ENCODE measurements at places on chromosomes 3 and 15.

- DNase-seq, result no peak
These were observed 856.2 kb downstream of the AGBL1 start for GRCh38 chr15:86935841-86936240.

DNA sequence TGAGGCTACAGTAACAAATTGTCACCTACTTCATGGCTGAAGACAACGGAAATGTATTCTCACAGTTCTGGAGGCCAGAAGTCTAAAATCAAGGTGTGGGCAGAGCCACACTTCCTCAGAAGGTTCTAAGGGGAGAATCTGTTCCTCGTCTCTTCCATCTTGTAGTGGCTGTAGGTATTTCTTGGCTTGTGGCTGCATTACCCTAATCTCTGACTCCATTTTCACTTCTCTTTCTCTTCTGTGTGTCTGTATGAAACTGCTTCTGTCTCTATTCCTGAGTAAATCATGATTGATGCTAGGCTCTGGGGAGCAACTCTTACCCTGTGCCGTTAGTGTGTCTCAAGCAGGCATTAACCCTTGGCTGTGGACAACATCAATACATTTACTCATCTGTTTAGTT is 164.7 kb downstream of the SQOR start:
- no peak for DNase-seq

- DNase-seq, result no peak
These were observed 134.1 kb downstream of the LRRK1 start for GRCh38 chr15:101053261-101053660.

DNA sequence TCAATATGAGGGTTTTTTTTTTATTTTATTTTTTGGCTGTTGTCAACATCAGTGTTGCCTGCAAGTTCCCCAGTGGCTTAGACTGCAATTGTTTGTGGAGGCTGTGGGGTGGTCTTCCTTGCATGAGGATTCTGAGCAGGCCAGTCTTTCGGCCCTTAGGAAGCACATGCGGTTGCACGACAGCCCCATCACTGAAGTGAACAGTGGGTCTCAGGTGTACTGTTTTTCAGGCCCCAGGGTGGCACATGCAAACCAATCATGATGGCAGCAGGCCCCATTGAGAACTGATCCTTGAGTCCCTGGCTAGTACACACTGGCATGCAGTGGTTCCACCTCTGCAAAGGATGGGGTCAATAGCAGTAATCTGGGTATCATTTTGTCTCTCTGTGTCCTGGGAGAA is 768.7 kb downstream of the EPHA3 start:
- DNase-seq, result no peak

GRCh38 chr3:42711491-42712343 is 9.1 kb upstream of the HHATL start:
- DNase-seq, result no peak

GRCh38 chr3:172140499-172141391 is 101.4 kb downstream of the FNDC3B start:
- DNase-seq, result peak; percentile 88

DNA sequence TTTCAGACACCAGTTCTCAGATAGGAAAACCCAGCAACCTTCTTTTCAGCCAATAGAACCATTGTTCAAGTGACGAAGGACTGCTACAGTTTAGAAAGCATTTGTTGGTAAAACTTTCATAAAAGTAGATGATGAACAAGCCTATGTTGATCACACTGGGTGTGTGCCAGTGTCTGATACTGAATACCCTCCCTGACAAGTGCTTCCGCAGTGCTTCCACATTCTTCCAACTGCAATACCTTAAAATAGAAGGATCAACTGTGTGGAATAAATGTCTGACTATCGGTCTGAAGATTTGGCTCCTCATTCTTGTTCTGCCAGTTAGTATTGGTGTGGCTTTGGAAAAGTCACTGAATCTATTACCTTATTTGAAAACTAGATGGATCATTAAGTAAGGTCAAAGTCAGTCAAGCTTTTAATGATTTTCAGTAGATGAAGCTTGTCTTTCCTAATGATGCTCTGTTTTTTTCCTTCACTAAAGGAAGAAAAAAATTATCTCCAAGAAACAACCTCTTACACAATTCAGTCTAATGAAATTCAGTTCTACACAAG is 479.4 kb upstream of the CBLB start:
- no peak for DNase-seq

DNA sequence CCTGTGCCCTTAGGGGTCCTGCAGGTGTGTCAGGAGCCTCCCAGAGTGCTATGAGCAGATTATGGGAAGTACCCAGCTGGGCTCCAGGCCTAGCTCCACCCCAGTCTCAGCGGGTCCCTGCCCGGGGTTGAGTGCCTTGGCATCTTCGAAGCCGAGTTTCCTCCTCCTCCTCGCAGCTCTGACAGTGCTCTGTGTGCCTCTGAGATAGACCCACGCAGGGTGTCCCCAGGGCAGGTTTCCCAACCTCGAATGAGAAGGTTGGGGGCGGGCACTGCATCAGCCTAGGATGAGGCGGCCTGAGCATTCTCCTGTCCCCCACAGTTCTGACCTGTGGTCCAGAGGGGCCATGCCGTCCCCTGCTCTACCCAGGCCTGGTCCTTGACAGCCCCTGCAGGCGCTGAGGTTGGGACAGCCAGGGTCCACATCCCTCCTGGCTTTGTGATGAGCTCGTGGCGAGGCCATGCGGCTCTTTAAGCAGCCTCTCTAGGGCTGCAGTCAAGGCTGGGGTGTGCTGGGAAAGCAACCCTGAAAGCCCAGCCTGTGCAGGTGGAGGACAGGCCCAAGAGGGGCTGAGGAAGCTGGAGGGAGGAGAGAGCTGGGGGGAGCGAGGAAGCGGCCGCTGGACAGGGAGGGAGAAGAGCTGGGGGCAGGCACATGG is 20.2 kb upstream of the SKOR1 start:
- no peak for DNase-seq

DNA sequence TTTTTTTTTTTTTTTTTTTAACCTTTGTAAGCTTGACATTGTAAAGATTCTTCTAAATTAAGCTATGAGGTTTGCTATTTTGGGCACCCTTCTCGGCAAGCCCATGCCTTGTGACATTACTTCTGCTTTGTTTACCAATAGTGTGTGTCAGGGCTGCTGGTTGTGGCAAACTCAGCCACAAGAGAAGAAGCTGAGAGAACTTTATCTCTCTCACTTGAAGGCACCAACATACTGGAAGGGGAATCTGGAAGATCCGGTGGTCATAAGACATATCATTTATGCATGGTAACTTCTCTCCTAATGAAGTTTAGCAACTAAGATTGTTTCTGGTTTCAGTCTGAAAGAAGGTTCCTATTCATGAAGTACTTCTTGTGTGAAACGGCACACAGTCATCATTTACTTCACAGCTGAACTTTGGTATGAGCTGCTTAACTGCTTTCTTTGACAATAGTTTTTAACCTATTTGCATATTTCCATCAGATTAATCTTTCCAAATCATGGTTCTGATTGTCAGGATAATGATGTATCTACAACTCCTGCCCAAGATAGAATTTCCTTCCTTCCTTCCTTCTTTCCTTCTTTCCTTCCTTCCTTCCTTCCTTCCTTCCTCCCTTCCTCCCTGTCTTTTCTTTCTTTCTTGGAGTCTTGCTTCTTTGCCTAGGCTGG is 189.3 kb downstream of the NFKBIZ start:
- no peak for DNase-seq

GRCh38 chr15:20643829-20644425 is 102.3 kb upstream of the GOLGA6L6 start:
- DNase-seq, result no peak

GRCh38 chr15:69039516-69040225 is 25.2 kb downstream of the NOX5 start:
- DNase-seq, result no peak

- DNase-seq, result peak; percentile 55
These were observed 681.2 kb upstream of the GRM7 start for GRCh38 chr3:6179761-6180160.

- no peak for DNase-seq
These were observed 24.3 kb upstream of the GCNT3 start for GRCh38 chr15:59587085-59587826.

DNA sequence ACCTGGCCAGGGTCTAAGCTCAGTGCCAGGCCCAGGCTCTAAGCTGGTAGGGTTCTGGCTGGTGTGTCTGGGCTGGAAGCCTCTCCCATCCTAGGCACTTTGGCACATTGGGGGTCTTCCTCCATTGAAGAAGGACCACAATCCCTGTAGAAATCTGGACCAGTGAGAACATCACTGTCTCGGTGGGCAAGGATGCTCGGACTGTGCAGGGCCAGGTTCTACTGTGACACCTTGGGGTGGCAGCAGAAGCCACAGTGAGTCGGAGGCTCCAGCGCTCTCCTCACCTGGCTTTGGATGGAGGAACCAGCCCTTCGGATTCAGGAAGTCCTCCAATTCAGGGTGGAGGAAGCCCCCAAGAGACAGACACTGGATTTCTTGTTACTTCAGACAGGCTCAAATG is 17.5 kb upstream of the HCN4 start:
- no peak for DNase-seq

GRCh38 chr15:95252404-95252803 is 1021.0 kb downstream of the MCTP2 start:
- DNase-seq, result no peak

GRCh38 chr15:41495736-41496599 is 2.3 kb downstream of the ITPKA start:
- DNase-seq, result no peak

- peak; percentile 67 for DNase-seq
These were observed 26.1 kb upstream of the ZCWPW2 start for GRCh38 chr3:28322464-28322863.

GRCh38 chr15:78321786-78322185 is 18.4 kb upstream of the CRABP1 start:
- DNase-seq, result no peak

- DNase-seq, result no peak
These were observed 32.4 kb downstream of the MYL3 start for GRCh38 chr3:46830801-46831200.

DNA sequence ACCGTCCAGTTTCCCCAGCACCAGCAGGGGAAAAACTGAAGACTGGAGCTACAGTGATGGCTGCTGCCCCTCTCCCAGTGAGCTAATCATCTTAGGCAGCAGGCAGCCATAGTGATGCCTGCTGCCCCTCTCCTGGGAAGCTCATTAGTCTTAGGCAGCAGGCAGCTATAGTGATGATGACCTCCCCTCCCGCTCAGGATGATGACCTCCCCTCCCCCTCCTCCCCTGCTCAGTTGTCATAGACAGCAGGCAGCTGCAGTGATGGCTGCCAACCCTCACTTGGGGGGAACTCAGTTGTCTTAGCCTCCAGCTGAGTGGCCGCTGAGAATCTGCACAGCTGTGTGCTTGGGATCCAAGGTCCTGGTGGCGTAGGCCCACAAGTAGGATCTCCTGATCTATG is 80.9 kb upstream of the MANF start:
- no peak for DNase-seq

DNA sequence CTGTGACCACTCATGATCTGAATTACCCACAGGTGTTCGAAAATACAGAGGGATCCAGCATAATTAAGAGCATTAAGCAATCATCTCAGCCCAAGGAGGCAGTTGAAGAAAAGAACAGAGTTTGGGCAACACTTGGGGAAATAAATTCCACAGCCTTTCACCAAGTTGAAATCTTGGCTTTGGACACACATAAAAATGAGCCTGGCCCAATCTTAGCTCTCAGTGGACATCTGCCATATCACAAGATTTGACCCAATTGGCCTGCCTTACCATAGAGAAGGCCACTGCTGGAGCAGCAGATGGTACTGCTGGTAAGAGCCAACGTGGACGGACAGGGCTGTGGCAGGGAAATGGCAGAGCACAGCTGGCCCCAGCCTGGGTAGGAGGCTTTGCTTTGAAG is 13.0 kb downstream of the FOXP1 start:
- no peak for DNase-seq

GRCh38 chr15:75864213-75865059 is 21.2 kb downstream of the UBE2Q2 start:
- DNase-seq, result no peak

Measured in fibroblast of upper back skin (primary cell).